Activated T-helper 1 cell treated with anti-CD3 and anti-CD28 coated beads, Interleukin-12 subunit alpha, Interleukin-12 subunit beta, Interleukin-2, Interleukin-4 antibody, amounts not matched to agents 30 ng/mL and 10 ng/mL and 1 ng/mL, durations not matched to agents 14 hours and 24 hours and 36 hours (primary cell): ENCODE measurements at places on chromosomes 6 and 20. TPM values are rescaled to one million over a fixed set of nuclear protein-coding genes. Genes with fewer than 3 reads are reported as not detected.

The SMOC2 gene
- total RNA-seq: not detected in 2 replicates

The MACROD2 gene
- total RNA-seq: not detected in 2 replicates

The ANKRD6 gene
- 1.3 and 2.3 TPM in 2 replicates for total RNA-seq

The ZBTB2 gene
- total RNA-seq: 24.0 and 24.3 TPM in 2 replicates

The BMP7 gene
- 0.12 and 0.21 TPM in 2 replicates for total RNA-seq

The TSBP1 gene
- total RNA-seq: not detected in 2 replicates

The ACTL10 gene
- total RNA-seq: 3.7 and 4.2 TPM in 2 replicates

The CST8 gene
- total RNA-seq: not detected in 2 replicates

The NRSN1 gene
- not detected in 2 replicates for total RNA-seq
